Astrocyte (in vitro differentiated cells and primary cell): ENCODE measurements at places on chromosomes 16 and 17. TPM values are rescaled to one million over a fixed set of nuclear protein-coding genes. Genes with fewer than 3 reads are reported as not detected.
A peak's percentile ranks its signal among the peaks of the same experiment; 100 is the strongest.

GSG1L gene
- total RNA-seq: not detected in 2 replicates

RHBDL3 gene
- 1.1 and 1.4 TPM in 2 replicates for total RNA-seq

DNA sequence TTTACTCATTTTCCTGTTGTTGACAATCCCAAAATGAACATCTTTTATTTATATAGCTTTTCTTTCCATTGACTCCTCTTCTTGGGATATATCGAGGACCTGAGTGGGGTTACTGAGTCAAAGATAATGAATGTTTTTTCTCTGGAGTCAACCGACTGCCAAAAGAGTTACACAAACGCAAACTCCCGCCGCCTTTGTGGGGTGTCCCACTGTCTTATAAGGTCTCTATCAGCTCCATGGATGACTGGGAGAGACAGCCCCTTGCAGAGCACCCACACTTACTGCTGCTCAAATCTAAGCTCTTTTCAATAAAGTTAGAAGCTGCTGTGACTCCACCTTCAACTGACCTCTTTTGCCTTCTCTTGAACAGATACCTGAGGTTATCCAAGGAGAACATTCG is 25.2 kb downstream of the C16orf78 start:
- H3K36me3 ChIP-seq: no peaks in the 10 kb centered on the region
- H3K4me3 ChIP-seq: no peak overlapping the region
- H3K27me3 ChIP-seq: no peaks in the 10 kb centered on the region
- no peak for DNase-seq
- H3K4me1 ChIP-seq: no peaks in the 10 kb centered on the region
- H3K27ac ChIP-seq: no peak overlapping the region

DNA sequence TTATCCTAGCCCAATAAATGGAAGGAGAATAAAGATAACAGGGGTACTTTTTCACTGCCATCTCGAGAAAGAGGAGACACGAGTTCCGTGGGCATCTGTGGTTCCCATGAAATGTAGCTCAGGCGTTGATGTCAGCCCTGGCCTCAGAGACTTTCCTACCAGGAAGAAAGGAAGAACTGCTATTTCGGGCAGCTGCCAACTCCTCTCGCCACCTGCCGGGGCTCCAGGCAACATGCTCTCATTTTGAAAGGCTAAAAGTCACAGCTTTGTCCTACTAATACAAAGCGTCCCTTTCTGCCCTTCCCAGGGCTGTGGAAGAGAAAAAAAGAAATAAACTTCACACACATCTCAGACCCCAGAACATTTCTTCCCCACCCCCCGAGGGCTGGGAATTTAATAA is 65.8 kb downstream of the DHRS7C start:
- no peaks in the 10 kb centered on the region for H3K4me1 ChIP-seq
- H3K27ac ChIP-seq: no peak overlapping the region
- peak; percentile 8 for DNase-seq
- H3K4me3 ChIP-seq: no peak overlapping the region
- no peaks in the 10 kb centered on the region for H3K27me3 ChIP-seq
- H3K36me3 ChIP-seq: no peaks in the 10 kb centered on the region

- H3K4me3 ChIP-seq: no peak overlapping the region
- H3K27me3 ChIP-seq: no peaks in the 10 kb centered on the region
- DNase-seq: no peak
- peaks cover 28% of the 10 kb centered on the region for H3K4me1 ChIP-seq
- H3K27ac ChIP-seq: no peak overlapping the region
Measured at GRCh38 chr16:85567101-85567866, 45.8 kb upstream of the GSE1 start.

DNA sequence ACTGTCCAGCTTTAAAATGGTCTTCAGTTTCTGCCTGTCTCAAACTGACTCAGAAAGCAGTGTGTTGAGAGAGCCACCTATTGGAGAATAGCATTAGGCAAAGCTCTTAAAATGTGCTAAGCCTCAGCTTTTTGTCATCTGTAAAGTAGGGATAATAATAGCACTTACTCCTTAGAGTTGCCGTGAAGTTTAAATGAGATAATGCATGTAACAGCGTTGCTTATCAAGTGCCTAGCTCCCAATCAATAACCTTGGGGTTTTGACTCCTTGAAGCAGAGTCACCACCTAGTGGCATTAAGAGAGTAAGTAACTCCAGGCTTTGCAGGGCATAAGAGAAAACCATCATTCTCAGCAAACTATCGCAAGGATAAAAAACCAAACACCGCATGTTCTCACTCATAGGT is 163.3 kb downstream of the HS3ST2 start:
- H3K4me3 ChIP-seq: no peak overlapping the region
- no peak for DNase-seq
- no peaks in the 10 kb centered on the region for H3K4me1 ChIP-seq
- H3K27me3 ChIP-seq: no peaks in the 10 kb centered on the region

- H3K27me3 ChIP-seq: no peaks in the 10 kb centered on the region
- H3K4me3 ChIP-seq: no peak overlapping the region
- no peak for DNase-seq
Measured at GRCh38 chr16:17037499-17037898, 433.3 kb downstream of the XYLT1 start.

- DNase-seq: no peak
- H3K4me3 ChIP-seq: no peak overlapping the region
- no peaks in the 10 kb centered on the region for H3K27me3 ChIP-seq
- peak overlapping the region; percentile 56 for H3K27ac ChIP-seq
Measured at GRCh38 chr16:11316331-11317015, 28.8 kb upstream of the RMI2 start.

DNA sequence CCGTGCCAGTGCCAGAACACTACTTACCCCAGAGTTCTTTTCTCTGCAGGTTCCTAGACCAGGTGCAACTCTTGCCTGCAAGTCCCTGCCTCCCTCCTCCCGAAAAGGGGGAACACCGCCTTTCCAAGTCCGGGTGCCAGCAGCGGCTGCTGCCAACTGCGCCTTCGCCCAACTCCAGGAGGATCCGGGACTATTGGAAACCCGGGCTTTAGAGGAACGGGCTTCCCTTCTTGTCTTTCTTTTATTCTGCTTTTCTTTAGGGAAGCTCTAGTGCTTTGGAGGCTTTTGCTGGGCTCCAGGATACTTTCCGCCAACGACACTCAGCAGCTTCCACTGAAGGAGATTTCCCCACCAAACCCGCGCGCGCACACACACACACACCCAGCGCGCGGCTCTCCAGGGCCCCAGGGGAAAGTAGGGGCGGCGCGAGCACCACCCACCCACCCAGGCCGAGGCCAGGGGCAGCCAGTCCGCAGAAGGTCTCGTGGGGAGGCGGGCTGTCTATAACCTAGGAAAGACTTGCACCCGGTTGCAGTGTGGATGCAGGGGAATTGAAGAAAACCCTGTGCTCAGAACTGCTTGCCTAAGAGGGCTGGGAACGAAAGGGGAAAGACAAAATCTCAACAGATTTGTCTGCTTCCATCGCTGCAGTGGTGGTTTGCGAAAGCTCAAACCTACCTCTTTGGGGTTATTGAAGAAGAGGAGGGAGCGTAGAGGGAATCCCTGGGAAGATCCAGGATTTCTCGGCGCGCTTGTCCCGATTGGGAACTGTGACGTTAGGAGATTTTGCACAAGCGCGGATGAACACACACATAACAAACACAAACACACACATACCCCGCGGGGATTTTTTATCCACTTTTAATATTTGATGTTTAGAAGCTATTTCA is 977 bp upstream of the CA10 start:
- no peaks in the 10 kb centered on the region for H3K4me1 ChIP-seq
- no peak for DNase-seq
- no peaks in the 10 kb centered on the region for H3K36me3 ChIP-seq
- no peak overlapping the region for H3K27ac ChIP-seq
- no peak overlapping the region for H3K4me3 ChIP-seq

GRCh38 chr17:67834634-67835033 is 9.3 kb downstream of the BPTF start:
- peaks cover 9% of the 10 kb centered on the region for H3K4me1 ChIP-seq
- DNase-seq: no peak
- H3K4me3 ChIP-seq: no peak overlapping the region
- H3K27ac ChIP-seq: no peak overlapping the region

DNA sequence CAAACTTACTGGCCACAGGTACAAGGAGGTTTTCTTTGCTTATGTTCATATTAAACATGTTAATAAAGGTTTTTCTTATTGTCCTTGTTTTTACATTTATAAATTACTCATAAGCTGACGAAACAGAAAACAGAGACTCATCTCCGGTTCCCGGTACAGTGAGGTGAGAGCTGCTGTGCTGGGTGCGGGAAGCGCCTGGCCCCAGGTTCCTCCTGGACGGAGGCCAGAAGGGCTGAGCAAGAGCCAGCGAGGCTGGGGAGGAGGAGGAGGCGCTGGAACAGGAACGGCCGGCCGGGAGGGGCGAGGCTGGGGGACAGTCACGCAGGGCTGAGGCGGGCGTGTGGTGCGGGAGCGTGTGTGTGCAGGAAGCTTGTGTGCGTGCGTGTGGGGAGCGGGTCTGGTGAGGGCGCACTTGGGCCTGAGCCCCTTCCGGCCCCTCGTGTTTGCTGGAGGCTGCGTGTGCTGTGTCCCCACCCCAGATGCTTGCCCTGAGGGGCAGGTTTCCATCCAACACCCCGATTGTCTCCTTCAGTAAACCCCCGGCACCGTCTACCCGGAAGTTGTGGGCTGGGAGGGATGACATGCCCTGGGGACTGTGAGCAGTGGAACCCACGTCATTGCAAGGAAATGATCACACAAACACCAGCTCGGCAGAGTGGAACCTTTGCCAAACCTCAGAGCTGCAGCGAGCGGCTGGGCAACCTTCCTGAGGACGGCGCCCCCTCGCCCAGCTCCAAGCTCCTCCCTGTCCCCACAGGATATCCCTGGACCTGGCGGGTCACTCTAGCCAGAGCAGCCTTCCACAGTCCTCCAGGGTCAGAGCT is 19.5 kb downstream of the CD7 start:
- peak overlapping the region; percentile 85 for H3K27ac ChIP-seq
- DNase-seq: peak; percentile 90
- peak overlapping the region; percentile 58 for H3K4me3 ChIP-seq
- H3K27me3 ChIP-seq: no peaks in the 10 kb centered on the region
- no peaks in the 10 kb centered on the region for H3K36me3 ChIP-seq
- H3K4me1 ChIP-seq: peaks cover 28% of the 10 kb centered on the region

DNA sequence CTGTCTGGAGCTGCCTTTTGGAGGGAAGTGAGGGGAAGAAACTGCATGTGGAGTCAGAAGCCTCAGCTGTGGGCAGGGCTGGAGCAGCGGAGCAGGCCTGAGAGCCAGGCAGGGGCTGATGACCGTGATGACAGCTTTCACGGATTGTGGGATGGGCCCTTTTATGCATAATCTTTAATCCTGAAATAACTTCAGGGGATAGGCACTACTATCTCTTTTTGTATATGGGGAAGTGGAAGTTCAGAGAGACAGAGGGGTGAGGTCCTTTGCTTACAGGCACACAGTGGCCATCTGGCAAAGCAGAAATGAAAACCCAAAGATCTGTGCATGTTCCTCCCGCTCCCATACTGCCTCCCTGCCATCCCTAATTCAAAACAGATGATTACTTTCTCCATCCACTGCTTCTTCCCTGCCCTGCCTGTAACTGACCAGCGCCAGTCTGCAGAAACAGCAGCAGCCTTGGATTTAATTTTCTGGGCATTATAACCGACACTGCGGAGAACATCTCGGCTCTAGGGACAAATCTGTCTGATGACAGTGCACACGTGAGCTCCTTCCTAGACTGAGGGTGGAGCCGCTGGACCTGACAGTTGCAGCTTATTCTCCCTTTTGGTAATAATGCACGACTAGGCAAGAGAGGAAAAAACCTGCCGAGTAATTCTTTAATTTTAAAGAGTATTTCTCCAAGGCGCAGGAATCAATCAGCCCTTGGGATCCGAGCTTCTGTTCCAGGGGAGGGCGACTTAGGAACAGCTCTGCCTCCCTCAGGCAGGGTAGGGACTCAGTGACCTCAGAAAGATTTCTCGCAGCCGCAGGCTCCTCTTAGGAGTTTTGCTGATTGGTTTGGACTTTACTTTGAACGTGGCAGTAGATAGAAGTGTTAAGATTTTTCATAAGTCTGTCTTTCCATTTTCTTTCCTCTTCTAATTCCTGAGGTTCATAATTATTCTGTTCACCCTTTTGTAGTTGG is 95.4 kb downstream of the UTP18 start:
- no peak for DNase-seq
- peaks cover 4% of the 10 kb centered on the region for H3K27me3 ChIP-seq
- no peak overlapping the region for H3K27ac ChIP-seq
- H3K4me1 ChIP-seq: no peaks in the 10 kb centered on the region

DNA sequence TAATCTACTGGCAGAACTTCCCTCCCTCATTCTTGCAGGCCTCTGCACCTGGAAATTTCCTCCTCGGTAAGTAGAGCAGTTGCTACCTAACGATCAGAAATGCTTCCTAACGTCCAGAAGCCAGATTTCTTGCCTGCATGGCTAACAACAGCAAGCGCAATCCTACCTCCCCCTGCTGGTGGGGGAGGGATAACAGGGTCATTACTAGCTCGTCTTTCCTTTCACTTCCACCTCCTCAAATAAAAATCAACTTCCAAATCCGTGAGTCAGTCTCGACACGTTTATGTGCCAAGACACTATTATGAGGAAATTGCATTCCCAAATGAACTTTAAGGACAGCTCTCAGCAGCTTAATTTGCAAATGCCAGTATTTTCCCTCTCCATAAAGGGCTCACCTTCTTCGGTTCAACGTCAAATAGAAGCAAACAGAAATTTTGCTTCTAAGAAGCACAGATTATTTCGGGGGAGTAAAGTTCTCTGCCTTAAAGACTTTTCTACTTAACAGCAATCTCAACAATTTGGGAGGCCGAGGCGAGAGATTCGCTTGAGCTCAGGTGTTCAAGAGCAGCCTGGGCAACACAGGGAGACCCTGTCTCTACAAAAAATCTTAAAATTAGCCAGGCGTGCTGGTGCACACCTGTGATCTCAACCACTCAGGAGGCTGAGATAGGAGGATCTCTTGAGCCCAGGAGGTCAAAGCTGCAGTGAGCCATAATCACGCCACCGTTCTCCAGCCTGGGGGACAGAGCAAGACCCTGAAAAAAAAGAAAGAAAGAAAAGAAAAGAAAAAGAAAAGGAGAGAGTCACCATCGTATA is 188.6 kb upstream of the PSMD7 start:
- H3K36me3 ChIP-seq: no peaks in the 10 kb centered on the region
- no peak overlapping the region for H3K27ac ChIP-seq
- H3K4me3 ChIP-seq: no peak overlapping the region
- no peak for DNase-seq
- no peaks in the 10 kb centered on the region for H3K27me3 ChIP-seq

DNA sequence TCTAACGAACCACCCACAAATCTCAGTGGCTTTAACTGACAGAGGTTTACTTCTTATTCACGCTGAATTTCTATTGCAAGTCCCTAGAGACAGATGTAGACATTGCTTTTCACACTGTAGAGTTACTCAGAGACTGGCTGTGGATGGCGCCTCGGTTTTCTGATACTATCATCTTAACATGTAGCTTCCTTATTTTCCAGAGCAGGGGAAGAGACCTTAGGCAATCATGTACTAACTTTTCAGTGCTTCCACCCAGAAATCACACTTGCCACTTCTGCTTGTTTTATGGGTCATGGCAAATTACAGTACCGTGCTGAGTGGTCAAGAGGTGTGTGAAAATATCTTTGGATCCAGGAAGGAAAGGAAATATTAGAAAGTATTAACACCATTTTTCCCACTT is 65.4 kb downstream of the MAF start:
- DNase-seq: no peak
- no peaks in the 10 kb centered on the region for H3K4me1 ChIP-seq
- H3K4me3 ChIP-seq: no peak overlapping the region
- no peaks in the 10 kb centered on the region for H3K36me3 ChIP-seq
- no peaks in the 10 kb centered on the region for H3K27me3 ChIP-seq

- H3K27ac ChIP-seq: no peak overlapping the region
- peaks cover 33% of the 10 kb centered on the region for H3K4me1 ChIP-seq
- H3K27me3 ChIP-seq: no peaks in the 10 kb centered on the region
- H3K36me3 ChIP-seq: no peaks in the 10 kb centered on the region
- no peak overlapping the region for H3K4me3 ChIP-seq
Measured at GRCh38 chr17:42361781-42362186, 26.5 kb downstream of the STAT3 start.
